Naive thymus-derived CD8-positive, alpha-beta T cell (primary cell): ENCODE measurements at places on chromosomes 4 and X.

DNA sequence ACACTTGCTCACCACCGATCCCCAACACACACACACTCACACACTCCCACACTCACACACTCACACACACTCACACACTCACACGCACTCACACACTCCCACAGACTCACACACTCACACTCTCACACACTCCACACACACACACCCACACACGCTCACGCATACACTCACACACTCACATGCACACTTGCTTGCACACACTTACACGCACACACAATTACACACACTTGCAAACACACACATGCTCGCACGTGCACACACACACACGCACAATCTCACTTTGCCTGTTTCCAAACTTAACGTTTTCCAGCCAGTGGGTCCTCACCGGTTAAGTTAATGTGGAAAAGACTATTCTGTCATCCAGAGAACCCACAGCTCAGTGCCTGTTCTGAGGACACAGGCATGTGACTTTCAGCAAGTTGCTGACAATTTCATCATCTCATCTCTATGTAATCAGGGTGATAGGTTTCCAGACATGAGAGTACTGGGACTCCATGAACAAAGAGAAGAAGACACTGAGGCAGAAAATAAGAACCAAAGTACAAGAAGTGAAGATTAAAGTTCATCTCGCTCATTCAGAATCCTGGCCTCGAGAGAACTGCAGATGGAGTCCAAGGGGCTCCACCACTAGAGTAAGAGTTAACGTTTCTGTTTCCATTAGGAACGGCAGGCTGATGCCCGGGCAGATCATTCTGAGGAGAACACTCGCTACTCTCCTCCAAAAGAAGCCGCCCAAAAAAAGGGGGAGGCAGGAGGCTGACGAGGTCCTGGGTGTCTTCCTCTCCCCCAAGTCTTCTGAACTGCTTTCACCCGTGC lies 153.2 kb upstream of the FRG1 start:
- H3K27ac ChIP-seq, result no peak overlapping the region
- no peak for DNase-seq
- H3K4me1 ChIP-seq, result peaks cover under 1% of the 10 kb centered on the region
- no peaks in the 10 kb centered on the region for H3K36me3 ChIP-seq

- peaks cover 15% of the 10 kb centered on the region for H3K4me1 ChIP-seq
- no peak for DNase-seq
- H3K27ac ChIP-seq, result no peak overlapping the region
- H3K4me3 ChIP-seq, result no peak overlapping the region
- peaks cover 1% of the 10 kb centered on the region for H3K27me3 ChIP-seq
- H3K36me3 ChIP-seq, result no peaks in the 10 kb centered on the region
Observed at GRCh38 chr4:185139736-185140135, 3.3 kb upstream of the SLC25A4 start.

DNA sequence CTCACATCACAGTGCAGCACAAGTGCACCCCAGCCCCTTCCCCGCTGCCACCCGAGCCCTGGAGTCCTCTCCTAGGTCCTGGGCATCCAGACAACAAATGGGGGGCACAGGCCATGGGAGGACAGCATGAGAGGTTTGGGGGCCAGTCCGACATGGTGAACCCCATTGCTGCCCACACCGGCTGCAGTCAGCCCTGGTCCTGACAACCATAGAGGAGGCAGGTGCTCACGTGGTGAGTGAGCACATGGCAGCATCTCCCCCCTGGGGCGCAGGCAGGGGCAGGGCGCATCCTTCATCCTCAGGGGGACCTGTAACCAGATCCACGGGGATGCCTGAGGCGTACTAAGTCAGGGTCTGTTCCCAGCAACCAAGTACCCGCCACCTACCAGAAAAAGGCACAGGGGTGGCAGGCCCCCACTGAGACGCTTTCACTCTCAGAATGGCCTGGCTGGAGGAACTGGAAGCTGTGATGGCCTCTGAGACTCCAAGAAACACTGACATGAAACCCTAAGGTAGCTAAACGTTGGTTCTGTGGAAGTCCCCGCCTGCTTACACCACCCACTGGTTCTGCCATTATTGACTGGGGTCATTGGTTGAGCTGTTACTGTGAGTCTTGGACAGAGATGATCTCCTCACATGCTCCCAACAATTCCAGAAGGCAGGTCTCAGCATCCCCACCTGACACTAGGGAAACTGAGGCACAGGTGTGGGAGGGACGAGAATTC lies 6.5 kb downstream of the ZFYVE28 start:
- peaks cover 67% of the 10 kb centered on the region for H3K4me1 ChIP-seq
- H3K27me3 ChIP-seq, result peaks cover 7% of the 10 kb centered on the region
- H3K27ac ChIP-seq, result peak overlapping the region; percentile 99
- peak overlapping the region; percentile 88 for H3K4me3 ChIP-seq
- H3K36me3 ChIP-seq, result no peaks in the 10 kb centered on the region
- no peak for DNase-seq

- H3K27ac ChIP-seq, result no peak overlapping the region
- no peaks in the 10 kb centered on the region for H3K36me3 ChIP-seq
- no peaks in the 10 kb centered on the region for H3K27me3 ChIP-seq
- H3K4me3 ChIP-seq, result no peak overlapping the region
Observed at GRCh38 chr4:2781911-2782310, 11.0 kb upstream of the SH3BP2 start.

- no peak overlapping the region for H3K27ac ChIP-seq
- H3K4me1 ChIP-seq, result no peaks in the 10 kb centered on the region
- DNase-seq, result no peak
- H3K4me3 ChIP-seq, result no peak overlapping the region
- peaks cover 2% of the 10 kb centered on the region for H3K36me3 ChIP-seq
Observed at GRCh38 chr4:138510053-138510452, 267.9 kb upstream of the SLC7A11 start.

DNA sequence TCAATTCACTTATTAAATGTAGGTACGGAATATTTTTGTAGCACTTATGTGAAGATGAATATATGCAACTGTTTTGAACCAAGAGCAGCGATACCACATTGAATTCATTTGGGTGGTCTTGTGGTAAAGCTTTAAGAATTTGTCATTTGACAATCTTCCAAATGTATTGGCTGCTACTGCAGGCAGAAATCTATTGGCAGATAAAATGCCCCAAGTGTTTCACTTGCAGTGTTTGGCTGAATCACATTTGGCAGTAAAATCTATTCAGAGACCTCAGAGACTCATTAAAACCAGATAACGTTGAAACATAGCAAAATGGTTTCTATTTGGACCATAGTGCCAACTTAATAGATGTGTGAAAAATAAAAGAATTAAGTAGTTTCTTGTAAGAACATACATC lies 303.4 kb downstream of the FGF13 start:
- no peaks in the 10 kb centered on the region for H3K4me1 ChIP-seq
- DNase-seq, result no peak
- H3K4me3 ChIP-seq, result no peak overlapping the region
- no peaks in the 10 kb centered on the region for H3K27me3 ChIP-seq

GRCh38 chrX:91435395-91435794 lies 756 bp downstream of the PABPC5 start:
- H3K4me1 ChIP-seq, result no peaks in the 10 kb centered on the region
- no peak overlapping the region for H3K4me3 ChIP-seq
- DNase-seq, result no peak
- H3K36me3 ChIP-seq, result no peaks in the 10 kb centered on the region
- no peaks in the 10 kb centered on the region for H3K27me3 ChIP-seq

- no peak overlapping the region for H3K4me3 ChIP-seq
- no peak overlapping the region for H3K27ac ChIP-seq
- H3K36me3 ChIP-seq, result no peaks in the 10 kb centered on the region
- H3K4me1 ChIP-seq, result peaks cover 15% of the 10 kb centered on the region
- H3K27me3 ChIP-seq, result no peaks in the 10 kb centered on the region
- DNase-seq, result no peak
Observed at GRCh38 chrX:21778236-21778635, 20.3 kb upstream of the SMPX start.

- H3K4me1 ChIP-seq, result no peaks in the 10 kb centered on the region
- no peak overlapping the region for H3K4me3 ChIP-seq
- H3K27ac ChIP-seq, result no peak overlapping the region
Observed at GRCh38 chr4:54333657-54334056, 104.6 kb downstream of the PDGFRA start.

GRCh38 chr4:77911091-77911490 lies 48.5 kb downstream of the MRPL1 start:
- H3K4me3 ChIP-seq, result no peak overlapping the region
- DNase-seq, result no peak
- no peak overlapping the region for H3K27ac ChIP-seq
- no peaks in the 10 kb centered on the region for H3K27me3 ChIP-seq
- H3K36me3 ChIP-seq, result peaks cover 16% of the 10 kb centered on the region

GRCh38 chrX:136589966-136590365 lies 58.0 kb downstream of the VGLL1 start:
- DNase-seq, result no peak
- no peak overlapping the region for H3K27ac ChIP-seq
- H3K27me3 ChIP-seq, result no peaks in the 10 kb centered on the region
- H3K36me3 ChIP-seq, result no peaks in the 10 kb centered on the region

DNA sequence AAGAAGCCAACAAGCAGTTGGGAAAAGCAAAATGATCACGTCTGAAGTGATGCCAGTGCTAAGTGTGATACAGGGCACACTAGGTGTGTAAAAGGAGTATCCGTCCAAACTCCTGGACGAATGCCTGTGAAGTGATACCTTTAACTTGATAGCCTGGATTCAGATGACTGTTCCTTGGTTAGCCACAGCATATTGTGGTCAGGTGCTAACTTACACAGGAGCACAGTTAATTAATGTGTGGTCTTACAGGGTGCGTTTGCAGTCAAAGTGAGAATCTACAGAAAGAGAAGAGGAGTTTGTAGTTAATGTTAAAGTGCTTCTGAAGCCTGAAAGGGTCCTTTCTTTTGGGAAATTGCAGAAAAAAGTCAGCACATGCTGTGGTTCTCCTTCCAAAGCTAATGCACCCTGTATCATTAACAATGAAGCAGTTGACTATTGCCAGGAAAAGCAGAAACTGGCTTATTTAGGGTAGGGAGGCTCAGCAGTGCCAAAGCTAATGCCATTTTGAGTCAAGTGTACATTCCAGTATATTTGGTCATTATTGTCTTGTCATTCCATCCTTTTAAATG lies 61.1 kb downstream of the DCLK2 start:
- no peaks in the 10 kb centered on the region for H3K36me3 ChIP-seq
- H3K27me3 ChIP-seq, result no peaks in the 10 kb centered on the region
- H3K27ac ChIP-seq, result no peak overlapping the region
- no peak for DNase-seq

DNA sequence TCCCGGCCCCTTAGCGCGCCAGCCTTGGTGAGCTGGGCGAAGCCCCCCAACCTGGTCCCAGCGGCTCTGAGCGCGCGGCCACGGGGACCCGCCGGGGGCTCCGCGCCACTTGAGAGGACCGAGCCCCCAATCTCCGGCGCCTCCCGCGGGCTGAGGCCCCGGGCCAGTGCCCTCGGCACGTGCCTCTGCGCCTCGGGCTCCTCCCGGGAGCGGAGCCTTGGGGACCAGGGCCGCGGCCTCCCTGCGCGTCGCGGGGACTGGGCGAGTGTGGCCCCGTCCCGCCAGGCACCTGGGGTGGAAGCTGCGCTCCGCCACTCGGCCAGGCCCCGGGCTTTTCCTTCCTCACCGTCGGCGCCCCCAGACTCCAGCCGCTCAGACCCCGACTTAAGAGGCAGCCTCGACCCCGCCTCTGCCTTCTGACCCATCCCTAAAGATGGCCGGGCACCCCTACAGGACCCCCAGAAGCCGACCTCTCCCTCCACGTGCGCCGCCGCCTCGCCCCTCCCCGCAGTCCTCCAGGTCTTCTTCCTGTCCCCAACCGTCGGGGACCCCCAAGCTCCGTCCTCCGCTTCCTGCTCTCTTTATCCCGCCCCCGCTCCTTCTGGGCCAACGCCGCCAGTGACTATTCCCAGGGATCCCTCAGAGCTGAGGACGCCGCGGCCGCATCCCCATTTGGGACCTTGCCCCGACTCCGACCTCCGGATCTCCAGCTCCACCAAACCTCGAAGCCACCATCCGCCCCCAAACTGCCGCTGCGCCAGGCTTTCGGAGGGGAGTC lies 752 bp downstream of the ERAS start:
- H3K4me3 ChIP-seq, result peak overlapping the region; percentile 65
- H3K27ac ChIP-seq, result peak overlapping the region; percentile 71
- peaks cover 4% of the 10 kb centered on the region for H3K4me1 ChIP-seq
- H3K27me3 ChIP-seq, result peaks cover 5% of the 10 kb centered on the region
- peaks cover under 1% of the 10 kb centered on the region for H3K36me3 ChIP-seq

GRCh38 chr4:39998659-39999345 lies 21.1 kb upstream of the PDS5A start:
- DNase-seq, result no peak
- H3K36me3 ChIP-seq, result no peaks in the 10 kb centered on the region
- H3K4me3 ChIP-seq, result no peak overlapping the region
- H3K27ac ChIP-seq, result no peak overlapping the region
- H3K27me3 ChIP-seq, result no peaks in the 10 kb centered on the region
- no peaks in the 10 kb centered on the region for H3K4me1 ChIP-seq

GRCh38 chr4:156805696-156806095 lies 165.9 kb downstream of the PDGFC start:
- H3K27ac ChIP-seq, result no peak overlapping the region
- no peaks in the 10 kb centered on the region for H3K36me3 ChIP-seq
- H3K4me3 ChIP-seq, result no peak overlapping the region
- DNase-seq, result no peak

GRCh38 chr4:6633091-6633906 lies 7.2 kb upstream of the MRFAP1 start:
- H3K4me3 ChIP-seq, result no peak overlapping the region
- no peaks in the 10 kb centered on the region for H3K27me3 ChIP-seq
- H3K27ac ChIP-seq, result no peak overlapping the region
- H3K36me3 ChIP-seq, result no peaks in the 10 kb centered on the region
- no peaks in the 10 kb centered on the region for H3K4me1 ChIP-seq

GRCh38 chr4:1137063-1137776 lies 23.9 kb upstream of the RNF212 start:
- H3K36me3 ChIP-seq, result no peaks in the 10 kb centered on the region
- H3K27me3 ChIP-seq, result no peaks in the 10 kb centered on the region

- H3K27me3 ChIP-seq, result no peaks in the 10 kb centered on the region
- DNase-seq, result no peak
- H3K4me1 ChIP-seq, result peaks cover 4% of the 10 kb centered on the region
Observed at GRCh38 chrX:134718105-134718965, 60.1 kb upstream of the PLAC1 start.

DNA sequence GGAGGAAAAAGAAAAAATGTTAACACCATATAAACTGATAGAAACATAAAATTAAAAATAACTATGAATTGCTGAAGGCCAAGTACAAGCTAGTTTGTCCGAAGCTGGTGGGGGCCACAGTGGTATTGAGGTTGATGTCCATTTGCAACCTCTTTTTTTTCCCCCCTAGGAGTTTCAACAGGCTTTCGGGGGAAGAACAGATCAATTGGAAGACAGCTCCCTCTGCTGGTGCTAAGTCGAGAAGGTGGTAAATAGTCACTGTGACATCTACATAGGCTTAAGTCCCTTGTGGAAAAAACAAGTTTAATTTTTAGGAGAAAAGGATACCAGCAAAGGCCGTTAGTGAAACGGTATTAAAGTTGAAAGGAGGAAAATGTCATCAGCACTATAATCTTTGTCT lies 115.7 kb upstream of the ZXDA start:
- no peaks in the 10 kb centered on the region for H3K36me3 ChIP-seq
- DNase-seq, result peak; percentile 6
- H3K27me3 ChIP-seq, result no peaks in the 10 kb centered on the region
- peaks cover 8% of the 10 kb centered on the region for H3K4me1 ChIP-seq
- no peak overlapping the region for H3K27ac ChIP-seq
- no peak overlapping the region for H3K4me3 ChIP-seq
